ENCODE measurements at places on chromosomes 7 and 10. TPM values are rescaled to one million over a fixed set of nuclear protein-coding genes. Genes with fewer than 3 reads are reported as not detected.

DNA sequence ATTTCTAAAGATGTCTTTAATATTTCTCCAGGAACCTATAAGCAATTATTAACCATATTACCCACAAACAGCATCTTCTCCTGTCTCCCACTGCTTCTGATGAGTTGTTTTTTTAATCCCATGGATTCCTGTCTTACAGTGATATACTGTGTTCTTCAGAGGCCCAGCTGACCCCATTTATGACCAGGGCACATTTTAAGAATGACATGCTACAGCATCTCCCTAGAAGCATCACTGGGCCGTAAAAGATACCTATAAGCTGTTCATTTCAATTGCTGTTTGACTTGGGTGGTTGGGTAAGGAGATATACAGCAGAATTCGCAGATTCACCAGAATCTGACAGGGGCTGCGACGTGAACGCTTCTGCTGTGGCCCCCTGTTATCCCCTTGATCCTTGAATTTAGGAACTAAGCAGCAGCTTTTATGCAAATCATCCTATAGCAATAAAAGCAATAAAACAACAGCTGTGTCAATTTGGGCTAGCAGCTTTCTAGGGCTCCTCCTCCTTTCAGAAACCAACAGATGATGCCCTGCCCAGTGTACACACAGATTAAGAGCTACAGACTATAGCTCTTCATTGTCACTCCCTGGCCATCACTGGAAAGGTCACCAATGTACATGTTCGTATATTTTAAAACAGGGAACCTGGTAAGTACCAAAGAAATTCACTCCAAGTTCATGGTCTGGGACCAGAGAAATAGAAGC lies 86.8 kb downstream of the CPEB3 start:
- no peak for DNase-seq
- no peaks in the 10 kb centered on the region for H3K36me3 ChIP-seq
- no peak overlapping the region for H3K4me3 ChIP-seq
- H3K27me3 ChIP-seq, result no peaks in the 10 kb centered on the region
- no peak overlapping the region for H3K27ac ChIP-seq
- H3K4me1 ChIP-seq, result no peaks in the 10 kb centered on the region

- no peak overlapping the region for H3K4me3 ChIP-seq
- no peaks in the 10 kb centered on the region for H3K36me3 ChIP-seq
- no peak overlapping the region for H3K27ac ChIP-seq
- no peaks in the 10 kb centered on the region for H3K27me3 ChIP-seq
- no peaks in the 10 kb centered on the region for H3K4me1 ChIP-seq
Observed at GRCh38 chr7:144386741-144387140, 16.8 kb downstream of the NOBOX start.

Gene CCDC172
- total RNA-seq, result not detected

Gene PON3
- not detected for total RNA-seq

DNA sequence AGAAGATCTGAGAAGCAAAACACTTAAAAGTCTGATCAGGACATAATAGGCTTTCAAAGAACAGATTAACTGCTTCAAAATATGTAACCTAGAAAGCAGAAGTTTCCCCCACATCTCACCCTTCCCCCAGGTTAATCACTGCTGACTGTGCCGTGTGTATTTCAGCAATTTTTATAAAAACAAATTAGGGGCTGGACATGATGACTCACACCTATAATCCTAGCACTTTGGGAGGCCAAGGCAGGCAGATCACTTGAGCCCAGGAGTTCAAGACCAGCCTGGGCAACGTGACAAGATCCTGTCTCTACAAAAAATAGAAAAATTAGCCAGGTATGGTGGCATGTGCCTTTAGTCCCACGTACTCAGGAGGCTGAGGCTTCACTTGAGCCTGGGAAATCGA lies 67.6 kb upstream of the GATA3 start:
- no peak overlapping the region for H3K4me3 ChIP-seq
- no peaks in the 10 kb centered on the region for H3K27me3 ChIP-seq
- H3K4me1 ChIP-seq, result no peaks in the 10 kb centered on the region
- no peak overlapping the region for H3K27ac ChIP-seq
- no peaks in the 10 kb centered on the region for H3K36me3 ChIP-seq

- DNase-seq, result no peak
- H3K4me3 ChIP-seq, result no peak overlapping the region
- H3K27ac ChIP-seq, result no peak overlapping the region
- no peaks in the 10 kb centered on the region for H3K36me3 ChIP-seq
Observed at GRCh38 chr7:106618480-106618879, 42.5 kb downstream of the CCDC71L start.

Gene PTN
- total RNA-seq, result 10.4 TPM

GRCh38 chr10:84292502-84292901 lies 35.9 kb upstream of the CCSER2 start:
- no peaks in the 10 kb centered on the region for H3K4me1 ChIP-seq
- no peak for DNase-seq
- H3K4me3 ChIP-seq, result no peak overlapping the region
- no peak overlapping the region for H3K27ac ChIP-seq
- no peaks in the 10 kb centered on the region for H3K27me3 ChIP-seq

Gene DBNL
- total RNA-seq, result 177 TPM

- no peaks in the 10 kb centered on the region for H3K4me1 ChIP-seq
- no peaks in the 10 kb centered on the region for H3K27me3 ChIP-seq
- no peak overlapping the region for H3K27ac ChIP-seq
- no peak for DNase-seq
- no peaks in the 10 kb centered on the region for H3K36me3 ChIP-seq
- no peak overlapping the region for H3K4me3 ChIP-seq
Observed at GRCh38 chr10:6068006-6068405, 5.8 kb upstream of the IL2RA start.

Gene HHEX
- 18.5 TPM for total RNA-seq

GRCh38 chr10:5252177-5253037 lies 55.8 kb downstream of the AKR1C4 start:
- no peak overlapping the region for H3K27ac ChIP-seq
- no peak for DNase-seq
- no peaks in the 10 kb centered on the region for H3K36me3 ChIP-seq
- H3K4me1 ChIP-seq, result no peaks in the 10 kb centered on the region
- H3K4me3 ChIP-seq, result no peak overlapping the region

DNA sequence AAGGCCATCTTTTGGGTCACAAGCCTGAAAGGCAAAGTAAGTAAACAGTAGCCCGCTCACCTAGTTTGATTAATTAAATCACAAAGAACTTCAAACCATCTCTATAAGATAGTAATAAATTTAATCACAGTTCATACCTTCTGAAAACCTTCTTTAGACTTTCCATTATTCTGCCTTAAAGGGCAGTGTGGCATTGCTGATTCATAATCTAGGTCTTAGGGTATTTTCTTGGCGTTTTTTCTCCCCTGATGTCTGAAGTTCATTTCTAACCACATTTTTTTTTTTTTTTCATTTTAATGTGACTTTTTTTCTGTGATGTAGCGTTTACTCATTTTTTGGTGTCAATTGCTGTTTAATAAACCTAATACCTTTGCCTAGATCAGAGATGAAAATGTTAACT lies 27.5 kb downstream of the LOXL4 start:
- H3K36me3 ChIP-seq, result peaks cover 7% of the 10 kb centered on the region
- no peaks in the 10 kb centered on the region for H3K27me3 ChIP-seq
- no peak for DNase-seq

Measured in ascending aorta (tissue), 2 donors.